Ovary (tissue), 10 donors: ENCODE measurements at places on chromosomes 16 and 17.
A peak's percentile ranks its signal among the peaks of the same experiment; 100 is the strongest.

DNA sequence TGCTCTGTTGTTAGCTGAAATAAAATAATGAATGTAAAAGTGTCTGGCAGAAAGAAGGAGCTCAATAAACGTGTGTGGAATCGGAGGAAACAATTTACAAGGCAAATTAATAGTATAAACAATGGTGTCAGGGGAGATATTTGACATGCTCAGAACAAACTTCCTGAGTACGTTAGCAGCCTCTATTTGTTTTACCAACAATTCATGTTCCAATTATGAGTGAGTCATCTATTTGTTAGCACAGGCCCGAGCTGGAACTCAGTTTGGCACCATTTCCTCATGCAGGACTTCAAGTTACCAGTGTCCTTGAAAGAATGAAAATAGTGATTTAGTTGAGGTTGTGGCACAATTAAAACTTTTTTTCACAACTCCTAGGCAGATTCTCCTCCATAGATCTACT, 9.1 kb downstream of the ASIC2 start:
- DNase-seq = peak; percentile 49

DNA sequence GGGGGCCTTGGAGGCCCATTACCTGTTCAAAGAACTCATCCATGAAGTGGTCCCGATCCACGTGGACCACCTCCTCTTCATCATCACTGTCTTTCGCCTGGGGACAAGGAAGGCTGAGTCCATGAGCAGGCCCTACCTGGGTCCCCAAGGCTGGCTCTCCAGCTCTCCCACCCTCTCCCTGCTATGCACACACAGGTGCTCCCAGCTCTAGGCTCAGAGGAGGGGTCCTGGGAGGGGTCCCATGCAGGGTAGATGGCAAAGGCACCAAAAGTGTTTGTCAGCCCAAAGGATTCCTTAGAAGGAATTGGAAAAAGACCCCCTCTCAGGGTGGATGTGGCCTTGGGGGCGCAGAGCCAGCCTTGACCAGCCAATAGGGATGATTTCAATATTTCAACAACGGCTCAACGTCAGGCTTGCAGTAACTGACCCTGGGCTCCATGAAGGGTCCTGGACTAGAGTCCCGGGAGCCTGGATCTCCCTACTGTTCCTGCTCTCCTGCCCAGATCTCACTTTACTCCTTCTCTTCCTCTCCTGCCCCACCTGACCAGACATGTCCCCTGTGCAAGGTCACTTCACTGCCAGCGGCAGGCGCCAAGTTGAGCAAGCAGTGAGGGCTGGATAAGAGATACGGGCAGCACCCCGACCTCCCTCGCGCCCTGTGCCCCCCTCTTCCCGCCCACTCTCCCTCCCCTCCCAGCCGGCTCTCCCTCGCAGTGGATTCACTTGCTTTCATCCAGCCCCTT, 8.8 kb downstream of the STX1B start:
- DNase-seq = no peak

- DNase-seq = no peak
These were observed 86.1 kb downstream of the RPA1 start for GRCh38 chr17:1915889-1916288.

GRCh38 chr16:9906218-9906617, 276.0 kb downstream of the GRIN2A start:
- no peak for DNase-seq

DNA sequence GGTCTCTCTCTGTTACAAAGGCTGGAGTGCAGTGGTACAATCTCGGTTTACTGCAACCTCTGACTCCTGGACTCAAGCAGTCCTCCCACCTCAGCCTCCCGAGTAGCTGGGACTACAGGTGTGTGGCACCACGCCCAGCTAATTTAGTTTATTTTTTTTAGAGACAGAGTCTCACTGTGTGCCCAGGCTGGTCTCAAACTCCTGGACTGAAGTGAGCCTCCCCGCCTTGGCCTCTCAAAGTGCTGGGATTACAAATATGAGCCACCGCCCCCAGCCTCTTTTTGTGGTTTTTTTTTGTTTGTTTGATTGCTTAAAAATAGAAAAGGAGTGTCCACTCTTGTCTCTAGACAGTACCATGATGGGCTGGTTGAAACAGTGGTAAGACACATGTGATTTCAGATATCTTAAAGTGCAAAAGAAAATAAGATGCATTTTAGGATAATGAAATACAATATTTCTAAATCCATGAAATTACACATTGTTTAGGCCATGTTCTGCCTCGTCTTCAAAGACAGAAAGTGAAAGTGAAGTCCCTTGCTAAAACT, 27.4 kb downstream of the KIAA0513 start:
- no peak for DNase-seq

DNA sequence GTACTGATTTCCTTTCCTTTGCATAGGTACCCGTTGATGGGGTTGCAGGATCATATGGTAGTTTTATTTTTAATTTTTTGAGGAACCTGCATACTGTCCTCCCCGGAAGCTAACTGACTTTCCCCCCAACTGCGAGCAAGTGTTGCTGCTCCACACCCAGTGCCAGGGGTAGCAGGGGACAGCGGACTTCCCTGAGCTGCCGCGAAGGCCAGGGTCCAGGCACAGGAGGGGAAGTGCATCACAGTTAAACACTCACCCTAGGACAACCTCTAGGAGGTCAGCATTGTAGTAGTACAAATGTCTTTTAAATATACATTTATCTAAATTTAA, 201.7 kb downstream of the NPIPB11 start:
- DNase-seq = peak; percentile 21

DNA sequence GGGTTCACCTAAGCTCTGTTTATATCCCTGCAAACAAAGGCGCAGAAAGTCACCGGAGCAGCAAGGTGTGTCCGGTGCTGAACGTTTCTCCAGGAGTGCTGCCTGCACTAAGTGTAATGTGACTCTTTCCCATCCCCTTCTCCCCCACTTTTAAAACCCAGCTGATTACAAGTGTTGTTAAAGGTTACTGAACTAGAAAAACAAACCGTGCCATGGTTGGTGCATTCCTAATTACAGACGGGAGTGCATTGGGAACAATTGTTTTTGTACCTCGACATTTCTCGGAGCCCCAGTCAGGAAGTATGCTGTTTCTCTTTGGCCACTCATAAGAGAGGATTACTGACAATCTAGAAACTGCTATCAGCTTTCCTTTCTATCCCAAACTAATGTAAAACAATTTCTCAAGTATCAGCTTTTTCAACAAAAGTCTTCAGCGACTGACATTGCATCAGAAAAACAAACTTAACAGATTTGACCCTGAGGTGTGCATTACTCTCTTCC, 441.0 kb upstream of the SALL1 start:
- DNase-seq = no peak

DNA sequence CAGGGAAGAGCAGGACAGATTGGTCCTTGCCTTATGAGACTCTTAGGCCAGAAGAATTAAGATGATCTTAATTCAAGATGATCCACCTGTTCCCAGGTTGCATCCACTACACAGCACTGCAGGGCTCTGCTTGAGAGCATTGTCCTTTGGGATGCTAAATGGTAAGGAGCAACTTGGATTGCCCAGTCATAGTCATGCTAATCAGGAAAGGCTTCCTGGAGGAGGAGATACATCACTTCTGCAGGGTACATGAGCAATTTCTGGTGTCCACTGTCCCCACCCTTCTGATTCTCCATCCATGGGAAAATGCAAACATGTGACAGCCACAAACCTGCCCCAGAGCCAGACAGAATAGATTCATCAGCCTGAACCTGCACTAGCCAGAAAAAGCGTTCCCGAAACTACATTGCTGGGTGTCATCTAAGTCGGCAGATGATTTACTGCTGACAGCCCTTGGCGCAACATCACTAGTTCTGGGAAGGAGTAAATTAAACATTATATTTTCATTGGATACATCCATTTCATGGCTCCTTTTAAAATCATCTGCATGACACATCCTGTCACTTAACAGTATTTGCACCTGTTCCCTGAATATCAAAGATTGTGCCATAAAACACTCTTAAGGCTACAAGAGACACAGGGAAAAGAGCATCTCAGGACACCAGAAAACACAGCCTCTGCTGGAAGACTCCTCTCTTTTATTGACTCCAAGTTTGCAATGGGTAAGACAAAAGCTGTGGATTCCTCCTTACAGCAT, 282.2 kb downstream of the MAF start:
- no peak for DNase-seq
